ENCODE measurements at places on chromosomes 12 and 14.

- DNase-seq = no peak
These were observed 303 bp downstream of the PUS7L start for GRCh38 chr12:43758247-43758727.

DNA sequence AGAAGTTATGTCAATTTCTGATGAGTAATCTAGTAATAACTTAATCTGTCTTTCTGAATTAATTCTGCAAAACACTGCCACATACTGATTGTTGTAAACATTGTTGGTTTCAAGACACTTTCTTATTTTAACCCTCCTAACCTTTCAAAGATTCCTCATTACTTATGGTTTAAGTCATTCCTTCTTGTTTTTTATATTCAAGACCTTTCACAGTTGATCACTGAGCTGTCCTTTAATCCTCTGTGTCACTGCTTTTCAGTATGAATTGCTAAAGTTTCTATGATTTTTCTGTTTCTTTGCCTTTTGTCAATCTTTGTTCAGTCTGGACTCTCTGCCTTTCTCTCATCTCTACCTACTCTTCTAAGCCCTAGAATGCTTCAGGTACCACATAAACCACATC, 164.7 kb downstream of the RAD51B start:
- no peak for DNase-seq

DNA sequence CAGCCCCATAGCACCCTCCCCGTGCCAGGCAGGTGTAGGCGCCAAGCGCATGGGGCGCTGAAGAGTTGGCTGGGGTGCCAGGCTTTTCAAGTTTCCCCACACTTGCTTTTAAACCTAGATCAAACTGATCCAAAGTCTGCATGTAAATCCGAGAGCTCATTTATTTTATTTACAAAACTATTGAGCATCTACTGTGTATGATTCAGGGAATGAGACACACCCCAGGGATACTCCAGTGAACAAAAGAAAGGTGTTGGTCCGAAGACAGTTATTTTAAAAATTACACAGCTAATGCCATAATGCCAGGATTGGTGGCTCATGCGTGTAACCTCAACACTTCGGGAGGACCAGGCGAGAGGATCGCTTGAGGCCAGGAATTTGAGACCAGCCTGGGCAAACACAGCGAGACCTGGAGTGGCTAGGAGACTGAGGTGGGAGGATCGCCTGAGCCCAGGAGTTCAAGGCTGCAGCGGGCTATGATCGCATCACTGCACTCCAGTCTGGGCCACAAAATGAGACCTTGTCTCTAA, 780 bp upstream of the SLC41A2 start:
- no peak for DNase-seq

DNA sequence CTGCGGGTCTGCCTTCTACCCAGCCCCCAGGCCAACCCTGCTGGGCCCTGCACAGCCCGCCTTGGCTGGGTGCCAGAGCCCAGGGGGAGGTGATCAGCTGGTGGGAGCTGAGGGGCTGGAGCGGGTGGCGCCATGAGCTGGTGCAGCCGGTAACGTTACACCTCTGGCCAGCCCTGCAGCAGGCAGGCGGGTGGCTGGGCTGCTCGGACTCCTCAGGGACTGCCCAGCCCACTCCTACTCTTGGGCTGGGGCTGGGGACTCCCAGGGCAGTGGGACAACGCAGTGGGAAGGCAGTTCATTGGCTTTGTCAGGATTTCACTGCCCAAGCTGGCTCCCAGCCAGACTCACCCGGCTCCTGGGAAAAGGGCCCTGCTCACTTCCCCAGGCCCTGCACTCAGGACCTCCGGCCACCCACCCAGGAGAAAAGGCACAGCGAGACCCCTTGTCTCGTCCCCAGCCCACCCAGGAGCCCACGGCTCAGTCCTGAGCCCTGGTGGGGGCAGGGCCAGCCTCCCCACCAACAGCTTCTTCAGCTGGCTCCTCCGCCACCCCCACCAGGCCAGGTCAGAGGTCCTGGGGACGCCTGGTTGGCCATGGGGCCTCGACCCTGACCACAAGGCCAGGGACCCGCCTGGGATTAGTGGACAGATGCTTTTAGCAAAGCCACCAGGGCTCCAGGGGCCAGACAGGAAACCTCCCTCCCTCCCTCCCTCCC, 1.0 kb downstream of the PGF start:
- DNase-seq = no peak

GRCh38 chr12:76417116-76417515, 68.9 kb upstream of the BBS10 start:
- DNase-seq = no peak

GRCh38 chr12:13959131-13959723, 22.2 kb downstream of the GRIN2B start:
- DNase-seq = no peak

GRCh38 chr14:45089813-45090212, 5.9 kb downstream of the PRPF39 start:
- DNase-seq = no peak

- DNase-seq = no peak
These were observed 687 bp downstream of the IFFO1 start for GRCh38 chr12:6555018-6555691.

GRCh38 chr12:63155375-63155774, 4.4 kb upstream of the AVPR1A start:
- no peak for DNase-seq

- DNase-seq = no peak
These were observed 48.0 kb downstream of the ARF6 start for GRCh38 chr14:49940808-49941421.

DNA sequence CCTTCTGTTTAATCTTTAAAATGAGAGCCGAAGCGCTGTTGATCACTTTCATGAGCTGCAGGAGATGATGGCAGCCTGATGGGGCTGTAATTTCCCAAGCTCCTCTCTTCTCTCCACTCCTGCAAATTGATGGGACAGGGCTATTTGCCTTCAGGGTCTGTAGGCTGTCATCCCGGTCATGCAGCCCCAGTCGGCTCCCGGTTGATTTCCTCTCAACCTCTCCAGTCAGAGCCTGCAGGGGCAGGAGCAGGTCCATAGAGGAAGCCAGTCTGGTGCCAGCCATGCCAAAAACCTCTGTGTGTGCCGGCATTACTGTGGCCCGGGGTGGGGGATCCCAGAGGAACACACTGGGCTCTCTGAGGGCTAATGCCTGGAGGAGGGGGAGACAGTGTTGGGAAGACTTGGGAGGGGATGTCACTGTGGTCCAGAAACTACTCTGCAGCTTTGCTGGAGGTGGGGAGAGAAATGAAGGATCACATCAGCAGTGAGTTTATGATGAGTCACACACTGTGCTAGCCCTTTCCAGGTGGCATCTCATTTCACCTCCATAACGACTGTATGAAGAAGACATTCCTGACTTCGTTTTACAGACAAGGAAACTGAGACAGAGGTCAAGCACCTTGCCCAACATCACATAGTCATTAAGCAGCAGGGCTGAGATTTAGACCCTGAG, 46.5 kb upstream of the PRIMA1 start:
- DNase-seq = no peak

DNA sequence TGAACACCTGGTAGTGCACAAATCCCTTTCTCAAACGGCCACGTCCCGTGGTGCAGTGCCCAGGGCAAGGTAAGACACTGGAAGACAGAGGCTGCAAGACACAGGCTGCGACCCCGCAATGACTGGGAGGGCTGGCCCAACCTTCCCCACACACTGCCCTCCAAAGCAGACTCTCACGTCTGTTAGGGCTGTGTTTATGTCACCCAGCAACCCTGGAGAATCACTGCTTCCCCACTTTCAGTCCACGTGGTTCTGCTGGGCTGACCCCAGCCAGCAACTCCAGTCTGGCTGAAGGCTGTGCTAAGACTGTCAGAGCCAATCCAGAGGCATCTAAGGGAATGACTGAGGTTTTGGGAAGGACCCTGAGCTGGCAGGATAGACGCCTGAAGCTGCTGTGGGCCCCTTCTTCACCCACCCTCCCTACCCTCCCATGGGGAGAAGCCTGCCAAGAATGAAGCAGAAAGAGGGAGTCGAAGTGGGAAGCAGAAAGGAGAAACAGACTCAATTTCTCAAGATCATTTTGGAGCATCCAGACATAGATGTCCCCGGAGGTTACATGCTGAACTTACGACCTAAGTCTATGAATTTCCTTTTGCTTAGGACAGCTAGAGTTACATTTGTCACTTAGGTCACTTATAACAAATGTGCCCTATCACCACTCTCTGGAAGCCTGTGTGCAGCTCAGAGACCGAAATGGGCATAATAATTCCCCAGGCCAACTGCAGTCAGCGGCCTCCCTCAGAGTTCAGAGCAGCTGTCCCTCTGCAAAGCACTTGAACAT, 11.7 kb downstream of the KDM2B start:
- no peak for DNase-seq

GRCh38 chr12:106358396-106359241, 1.1 kb downstream of the POLR3B start:
- peak; percentile 38 for DNase-seq

GRCh38 chr12:49566361-49566760, 1.6 kb downstream of the MCRS1 start:
- DNase-seq = no peak

GRCh38 chr14:46574221-46574977, 77.2 kb downstream of the RPL10L start:
- DNase-seq = no peak

DNA sequence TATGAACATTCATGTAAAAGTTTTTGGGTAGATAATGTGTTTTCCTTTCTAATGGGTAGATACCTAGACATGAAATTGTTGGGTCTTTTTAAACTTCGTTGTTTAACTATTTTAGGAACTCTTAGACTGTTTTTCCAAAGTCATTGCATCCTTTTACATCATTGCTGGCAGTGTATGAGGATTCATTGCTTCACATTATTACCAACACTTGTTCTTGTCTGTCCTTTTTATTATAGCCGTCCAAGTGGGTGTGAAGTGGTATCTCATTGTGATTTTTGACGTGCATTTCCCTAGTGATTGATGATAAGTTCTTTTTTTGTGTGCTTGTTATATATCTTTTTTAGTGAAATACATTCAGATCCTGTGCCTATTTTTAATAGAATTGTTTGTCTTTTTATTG, 39.4 kb downstream of the USP15 start:
- no peak for DNase-seq

DNA sequence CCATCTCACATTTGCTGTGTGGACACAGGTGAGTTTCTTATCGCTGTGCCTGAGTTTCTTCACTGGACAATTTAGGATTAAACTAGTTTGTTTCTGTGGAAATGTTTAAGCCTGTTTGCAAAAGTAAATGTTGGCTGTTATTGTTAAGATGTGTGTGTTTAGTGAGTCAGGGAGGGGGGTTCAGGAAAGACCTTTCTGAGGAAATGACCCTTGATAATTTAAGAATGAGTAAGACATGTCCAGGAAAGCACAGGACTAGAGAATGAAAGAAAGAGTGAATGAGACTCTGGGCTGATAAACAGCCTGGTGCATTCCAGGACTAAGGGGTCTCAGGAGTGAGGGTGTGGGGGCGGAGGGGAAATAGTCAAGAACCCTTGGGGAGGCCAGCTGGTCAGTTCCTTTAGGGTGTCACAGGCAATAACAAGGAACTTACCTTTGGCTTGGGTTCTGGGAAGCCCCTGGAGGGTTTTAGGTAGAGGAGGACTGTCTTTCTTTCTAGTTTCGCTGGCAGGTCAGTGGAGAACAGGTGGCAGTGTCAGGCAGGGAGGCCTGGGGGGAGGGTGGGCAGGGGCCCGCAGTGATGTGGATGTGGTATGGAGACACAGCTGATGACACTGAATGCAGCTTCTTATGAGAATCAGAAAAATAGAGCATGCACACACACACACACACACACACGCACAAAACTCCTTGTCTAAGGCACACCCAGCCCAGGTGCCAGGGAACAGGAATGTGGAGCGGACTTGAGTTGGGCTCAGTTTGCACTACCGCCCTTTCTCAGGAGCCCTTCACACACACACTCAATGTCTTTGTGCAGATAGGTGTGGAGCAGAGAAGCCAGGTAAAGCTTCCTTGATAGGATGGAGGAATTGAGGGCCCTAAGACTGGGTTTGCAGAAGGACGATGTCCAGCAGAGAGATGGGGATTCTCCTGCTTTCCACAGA, 1005.5 kb downstream of the VRK1 start:
- no peak for DNase-seq
